ENCODE measurements at places on chromosomes 12 and 14.

GRCh38 chr12:98262902-98263301 lies 252.5 kb upstream of the TMPO start:
- no peak for DNase-seq

GRCh38 chr12:124563401-124563800 lies 4.0 kb downstream of the NCOR2 start:
- DNase-seq: no peak

DNA sequence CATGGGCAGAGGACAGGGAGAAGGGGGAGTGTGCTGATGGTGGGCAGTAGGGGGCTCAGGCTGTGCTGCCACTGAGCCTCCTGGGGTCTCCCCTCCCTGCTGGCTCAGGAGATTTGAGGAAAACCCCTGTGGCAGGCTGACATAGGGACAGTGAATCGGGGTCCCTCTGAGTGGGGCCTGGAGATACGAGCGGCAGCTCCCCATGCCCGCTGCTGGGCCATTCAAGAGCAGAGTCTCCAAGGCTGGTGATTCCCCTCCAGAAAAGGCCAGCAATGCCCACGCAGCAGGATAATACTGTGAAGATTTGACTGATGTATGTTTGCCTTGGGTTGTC lies 288.7 kb upstream of the SFSWAP start:
- no peak for DNase-seq

DNA sequence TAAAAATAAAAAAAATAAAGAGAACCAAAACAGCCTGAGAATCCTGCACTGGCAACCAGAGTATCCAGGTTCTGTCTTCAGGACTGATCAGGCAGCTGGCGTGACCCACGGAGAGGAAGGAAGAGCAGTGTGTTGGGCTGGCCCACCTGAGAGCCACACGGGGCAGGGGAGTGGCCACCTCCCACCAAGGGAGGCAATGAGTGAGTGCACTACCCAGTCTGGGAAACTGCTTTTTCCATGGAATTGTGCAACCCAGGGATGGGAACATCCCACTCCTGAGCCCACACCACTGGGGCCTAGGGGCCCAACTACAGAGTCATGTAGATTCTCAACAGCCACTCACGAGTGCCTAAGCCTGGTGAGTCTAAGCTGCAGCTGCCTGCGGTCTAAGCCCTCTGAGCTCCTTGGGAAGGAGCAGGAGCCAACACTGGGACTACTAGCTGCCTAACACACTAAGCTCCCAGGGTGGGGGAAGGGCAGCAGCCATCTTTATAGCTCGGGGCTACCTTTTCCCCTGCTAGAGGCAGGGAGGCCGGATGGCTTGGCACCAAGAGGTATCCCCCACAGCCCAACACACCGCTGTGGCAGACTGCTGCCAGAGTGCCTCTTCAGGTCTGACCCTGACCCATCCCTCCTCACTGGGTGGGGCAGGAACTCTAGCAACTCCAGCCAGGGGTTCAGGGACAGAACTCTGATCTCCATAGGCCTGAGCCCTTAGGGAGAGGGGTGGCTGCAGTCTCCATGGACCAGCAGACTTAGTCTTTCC lies 610.9 kb downstream of the RERGL start:
- no peak for DNase-seq

DNA sequence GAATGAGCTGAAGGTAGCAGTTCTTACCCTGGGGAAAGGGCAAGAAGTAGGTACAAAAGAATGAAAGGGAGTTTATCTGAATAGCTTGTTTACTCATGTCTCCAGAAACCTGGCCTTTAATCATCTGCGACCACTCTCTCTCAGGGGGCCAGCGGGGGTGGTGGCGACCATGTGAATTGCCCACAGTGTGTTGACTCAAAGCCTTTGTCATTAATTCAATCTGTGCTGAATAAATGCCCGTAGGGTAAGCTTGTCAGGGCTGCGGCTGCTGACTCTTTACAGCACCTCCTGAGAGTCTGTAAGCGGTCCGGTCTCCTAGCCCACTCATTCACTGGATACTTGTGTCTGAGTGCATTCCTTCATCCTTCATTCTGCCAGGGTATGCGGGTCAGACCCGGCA lies 874.4 kb downstream of the SLC6A15 start:
- DNase-seq: no peak

GRCh38 chr14:32513571-32514009 lies 184.5 kb downstream of the AKAP6 start:
- no peak for DNase-seq

DNA sequence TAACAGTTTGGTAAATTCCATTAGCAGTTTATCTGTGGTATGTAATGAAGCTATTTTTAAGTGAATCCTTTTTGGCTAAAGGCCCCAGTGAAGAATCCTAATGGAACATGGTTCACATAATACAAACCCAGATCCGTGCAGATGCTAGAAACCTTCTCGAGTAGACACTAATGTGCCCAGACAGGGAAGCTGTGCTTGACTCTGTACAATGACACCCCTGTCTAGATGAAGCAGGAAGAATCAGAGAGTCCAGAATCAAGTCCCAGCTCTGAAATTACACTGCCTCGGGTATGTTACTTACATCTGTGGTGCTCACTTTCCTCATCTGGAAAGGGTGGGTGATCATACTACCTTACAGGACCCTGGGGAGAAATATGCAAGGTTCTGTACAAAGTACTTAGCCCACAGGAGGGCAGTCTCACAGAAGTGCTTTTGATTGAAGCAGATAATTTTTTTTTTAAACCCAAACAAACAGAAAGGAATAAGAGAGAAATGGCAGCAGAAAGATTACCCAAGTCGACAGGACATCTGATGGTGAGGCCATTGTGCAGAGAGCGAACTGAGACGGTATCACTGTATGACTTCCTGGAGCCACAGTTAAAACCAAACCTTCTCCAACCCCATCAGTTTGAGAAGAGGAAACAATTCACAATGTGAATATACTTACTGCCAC lies 8.5 kb downstream of the CRACR2A start:
- no peak for DNase-seq

DNA sequence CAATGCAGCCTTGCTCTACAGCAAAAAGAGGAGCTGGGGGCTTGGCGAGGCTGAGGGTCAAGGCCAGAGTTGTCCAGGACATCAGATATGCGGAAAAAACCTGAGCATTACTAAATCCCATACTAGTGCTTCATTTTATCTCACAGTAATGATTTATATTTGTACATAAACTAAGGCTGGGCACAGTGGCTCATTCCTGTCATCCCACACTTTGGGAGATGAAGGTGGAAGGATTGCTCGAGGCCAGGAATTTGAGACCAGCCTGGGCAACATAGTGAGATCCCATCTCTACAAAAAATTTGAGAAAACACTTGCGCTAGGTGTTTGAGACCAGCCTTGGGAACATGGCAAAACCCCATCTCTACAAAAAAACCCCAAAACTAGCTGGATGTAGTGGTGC lies 11.6 kb upstream of the JPH4 start:
- DNase-seq: no peak

DNA sequence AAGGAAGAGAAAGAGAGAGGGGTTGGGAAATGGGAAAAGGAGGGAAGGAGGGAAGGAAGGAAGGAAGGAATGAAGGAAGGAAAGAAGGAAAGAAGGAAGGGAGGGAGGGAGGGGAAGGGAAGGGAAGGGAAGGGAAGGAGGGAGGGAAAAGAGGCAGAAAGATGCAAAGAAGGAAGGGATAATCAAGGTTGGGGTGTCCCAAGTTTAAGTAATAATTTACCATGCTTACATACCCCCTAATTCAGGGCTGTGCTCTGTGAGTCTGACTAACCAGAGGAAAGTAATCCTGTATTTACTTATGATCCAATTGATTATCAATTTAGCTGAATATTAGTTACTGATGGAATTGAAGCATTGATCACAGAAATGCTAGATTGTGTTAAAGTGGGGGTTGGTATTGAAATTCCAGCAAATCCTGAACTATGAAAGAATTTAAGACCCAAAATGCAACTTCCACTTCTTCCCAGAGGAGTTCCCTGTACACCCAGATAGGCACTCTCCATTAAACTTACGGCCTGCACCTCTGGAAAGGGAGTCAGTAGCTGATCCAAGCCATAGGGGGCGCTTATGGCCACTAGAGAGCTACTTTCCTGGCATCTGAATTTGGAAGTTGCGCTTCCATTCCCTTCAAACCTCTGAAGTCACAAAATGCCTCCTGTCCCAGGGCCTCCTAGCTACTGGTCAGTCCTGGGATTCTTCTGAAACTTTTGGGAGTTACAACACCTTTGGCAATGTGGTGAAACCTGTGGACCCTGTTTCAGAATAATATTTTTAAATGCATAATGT lies 162.7 kb upstream of the PWP1 start:
- DNase-seq: no peak

DNA sequence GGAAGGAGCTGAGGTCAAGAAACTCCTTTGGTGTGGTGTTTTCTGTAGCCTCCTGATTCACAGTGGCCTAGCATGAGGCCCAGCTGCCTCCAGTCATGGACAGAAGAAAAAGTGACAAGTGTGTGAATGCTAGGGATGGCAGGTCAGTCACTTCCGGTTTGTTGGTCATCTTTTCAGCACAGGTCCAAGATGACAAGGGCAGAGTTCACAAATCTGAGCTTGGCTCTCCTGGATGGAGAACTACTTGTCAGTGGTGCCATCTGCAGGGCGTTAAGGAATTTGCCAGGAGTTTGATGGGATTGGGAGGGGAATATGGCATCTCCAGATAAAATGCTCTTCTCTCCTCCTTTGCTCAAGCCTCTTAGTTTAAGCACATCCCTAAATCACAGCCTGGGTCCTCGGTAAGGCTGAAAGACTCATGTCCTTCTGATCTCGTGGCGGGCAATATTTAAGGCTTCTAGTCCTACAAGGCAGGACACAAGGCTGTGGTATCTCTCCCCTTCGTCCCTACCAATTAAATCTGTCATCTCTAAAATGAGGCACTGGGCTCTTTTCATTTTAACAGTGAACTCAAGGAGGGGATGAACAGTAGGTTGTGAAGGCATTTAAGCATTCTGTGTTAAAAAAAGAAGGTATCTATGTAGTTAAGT lies 10.0 kb downstream of the TUBA1B start:
- no peak for DNase-seq

- DNase-seq: no peak
Measured at GRCh38 chr12:3271146-3271545, 194.0 kb downstream of the TSPAN9 start.

DNA sequence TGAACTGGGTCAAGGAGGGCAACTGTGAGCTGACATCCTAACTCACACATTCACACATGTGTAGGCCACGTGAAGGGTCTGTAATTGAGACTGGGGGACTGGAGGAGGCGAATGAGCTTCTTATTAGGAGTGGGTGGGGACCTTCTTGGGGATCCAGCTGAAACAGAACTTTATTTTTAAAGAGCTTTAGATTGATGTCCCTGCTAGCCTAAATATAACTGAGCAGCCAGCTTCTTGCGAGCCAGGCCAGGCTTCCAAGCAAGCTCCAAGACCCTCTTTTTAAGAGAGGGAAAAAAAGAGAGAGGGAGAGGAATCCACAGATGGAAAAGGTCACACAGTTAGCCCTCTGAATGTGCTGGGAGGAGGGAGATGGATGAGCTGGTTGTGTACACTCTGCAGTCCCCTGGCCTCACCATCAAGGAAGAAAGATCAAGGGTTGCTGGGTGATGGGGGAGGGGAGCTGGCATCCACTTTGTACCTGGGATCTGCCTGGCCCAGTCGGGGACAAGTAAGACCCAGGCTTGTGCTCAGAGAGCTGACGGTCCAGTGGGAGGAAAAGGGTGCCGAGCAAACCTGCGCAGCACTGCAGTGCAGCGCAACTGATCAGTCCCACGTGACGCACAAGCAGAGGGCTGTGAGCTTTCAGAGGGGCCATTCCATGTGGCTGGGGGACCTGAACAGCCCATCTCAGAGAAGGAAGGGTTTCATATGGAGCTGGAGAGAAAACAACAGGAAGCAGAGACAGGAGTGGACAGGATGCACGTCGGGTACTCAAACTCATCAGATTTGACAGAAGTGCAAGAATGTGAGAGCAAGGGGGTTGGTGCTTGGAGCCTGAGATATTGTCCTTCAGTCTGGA lies 154.5 kb downstream of the ZFP36L1 start:
- DNase-seq: no peak

DNA sequence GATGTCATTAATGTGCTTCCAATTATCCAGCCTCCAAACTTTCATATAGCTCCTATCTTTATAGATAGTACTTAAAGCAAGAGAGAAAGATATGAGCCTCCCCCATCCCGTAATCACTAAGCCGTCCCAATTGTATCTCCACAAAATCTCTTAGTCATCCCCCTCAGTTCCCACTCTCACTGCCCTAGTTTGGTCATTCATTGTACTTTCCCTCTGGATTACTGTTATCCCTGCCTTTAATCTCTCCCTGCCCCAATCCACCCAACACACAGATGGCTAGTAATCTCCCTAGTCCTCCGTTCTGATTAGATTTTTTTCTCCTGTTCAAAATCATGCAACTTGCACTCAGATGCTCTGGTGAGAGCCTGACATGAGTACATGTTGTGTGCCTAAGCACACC lies 5.4 kb upstream of the BCAT1 start:
- peak; percentile 54 for DNase-seq

DNA sequence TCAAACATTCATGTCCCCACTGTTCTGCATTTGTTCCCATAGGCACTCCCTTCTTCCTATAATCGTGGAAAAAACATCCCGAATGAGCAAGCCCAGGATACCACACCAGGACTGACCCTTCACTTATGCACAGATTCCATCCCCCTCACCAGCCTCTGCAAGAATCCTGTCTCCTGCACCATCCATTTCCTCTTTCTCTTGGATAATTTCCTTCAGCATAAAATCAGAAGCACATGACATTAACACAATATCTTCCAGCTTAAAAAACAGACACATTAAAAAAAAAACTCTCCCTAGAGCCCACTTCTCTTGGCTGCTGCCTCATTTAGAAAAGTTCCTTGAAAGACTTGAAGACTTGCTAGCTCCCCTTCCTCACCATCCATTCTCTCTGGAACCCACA lies 120.9 kb upstream of the CPSF6 start:
- no peak for DNase-seq

DNA sequence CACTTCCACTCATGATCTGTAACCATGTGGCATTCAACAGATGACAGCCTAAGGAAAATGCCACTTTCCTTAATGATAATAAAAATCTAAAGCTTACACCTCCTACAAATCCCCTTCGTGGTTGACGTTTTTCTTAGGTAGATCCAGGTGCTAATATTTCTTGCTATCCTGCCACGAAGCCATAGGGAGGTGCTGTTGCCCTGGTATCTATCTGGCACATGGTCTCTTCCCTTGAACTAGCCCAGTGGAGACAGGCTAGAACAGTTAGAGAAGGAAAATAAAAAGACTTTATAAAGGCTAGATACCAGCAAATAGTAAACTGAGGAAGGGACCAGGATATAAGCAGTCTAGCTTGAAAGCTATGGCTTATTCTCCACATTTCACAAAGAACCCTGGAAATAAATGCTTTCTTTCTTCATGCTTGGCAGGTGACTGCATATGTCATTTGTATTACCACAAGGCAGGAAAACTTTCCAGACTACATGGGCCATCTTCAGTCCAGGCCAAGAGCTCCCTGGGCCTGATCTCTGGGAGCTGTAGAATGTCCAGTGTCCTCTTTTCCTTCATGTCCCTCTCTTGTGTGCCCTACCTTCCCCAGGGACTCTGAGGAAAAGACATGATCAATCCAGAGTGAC lies 15.3 kb downstream of the SPIC start:
- no peak for DNase-seq

- no peak for DNase-seq
Measured at GRCh38 chr12:106493531-106493930, 89.3 kb upstream of the RFX4 start.
